ENCODE measurements at places on chromosomes 1 and 21.

DNA sequence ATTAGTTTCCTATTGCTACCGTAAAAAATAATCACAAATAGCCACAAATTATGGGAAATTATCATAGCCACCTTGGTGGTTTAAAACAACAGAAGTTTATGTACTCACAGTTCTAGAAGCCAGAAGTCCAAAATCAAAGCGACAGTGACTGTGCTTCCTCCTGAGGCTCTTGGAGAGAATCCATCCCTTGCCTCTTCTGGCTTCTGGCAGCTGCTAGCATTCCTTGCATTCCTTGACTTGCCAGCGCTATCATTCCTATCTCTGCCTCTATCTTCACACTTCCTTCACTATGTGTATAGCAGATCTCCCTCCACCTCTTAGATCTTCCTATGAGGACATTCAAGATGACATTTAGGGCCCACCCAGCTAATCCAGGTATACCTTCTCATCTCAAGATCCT is 180.1 kb upstream of the USP25 start:
- no peak for DNase-seq

- DNase-seq = no peak
Measured at GRCh38 chr1:35603468-35603867, 30.4 kb downstream of the TFAP2E start.

DNA sequence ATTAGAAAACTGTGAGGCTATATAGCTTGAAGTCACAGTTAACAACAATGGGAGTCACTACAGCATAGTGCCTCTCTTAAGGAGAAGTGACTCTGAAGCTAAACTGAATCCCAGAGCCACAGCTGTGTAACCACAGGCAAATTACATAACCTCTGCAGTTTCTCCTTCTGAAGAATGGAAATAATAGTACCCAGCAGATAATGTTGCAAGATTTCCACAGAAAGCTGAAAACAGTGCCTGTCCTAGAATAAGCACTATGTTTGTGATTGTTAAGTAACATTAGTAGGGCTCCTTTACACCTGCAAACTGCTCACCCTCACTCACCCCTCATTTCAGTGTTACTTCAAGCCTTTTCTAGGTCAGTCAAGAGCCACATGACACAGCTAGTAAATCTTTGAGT is 886.7 kb downstream of the PLA2G4A start:
- no peak for DNase-seq

GRCh38 chr1:209409780-209410179 is 173.7 kb upstream of the CAMK1G start:
- no peak for DNase-seq

DNA sequence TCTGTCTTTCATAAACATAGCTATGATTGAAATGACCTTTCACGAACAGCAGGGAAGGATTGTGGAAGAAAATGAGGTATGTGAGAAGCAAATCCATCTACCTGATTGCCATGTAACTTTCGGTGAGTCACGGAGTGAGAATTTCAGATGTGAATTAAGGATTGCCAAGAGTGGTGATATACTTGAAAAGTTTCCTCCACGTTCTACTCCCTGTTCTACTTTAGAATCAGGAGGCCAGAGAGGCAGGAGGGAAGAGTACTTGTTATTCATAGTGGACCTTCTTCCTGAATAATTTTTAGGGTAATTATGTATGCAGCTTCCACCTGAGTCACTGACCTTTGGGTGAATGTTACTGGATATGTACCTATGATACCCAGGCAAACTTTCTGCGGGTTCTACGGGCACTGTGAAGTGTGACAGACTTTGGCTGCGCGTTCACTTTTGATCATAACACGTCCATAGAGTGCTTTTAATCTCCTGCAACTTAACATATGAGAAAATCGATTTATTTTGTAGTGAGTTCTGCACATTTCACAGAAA is 2.6 kb upstream of the KCNE1 start:
- DNase-seq = no peak

GRCh38 chr1:161706482-161707347 is at the start of gene FCRLA:
Gene FCRLA, plus strand, starts transcription at chr1:161707229. Its CDS starts 36 bp downstream, at chr1:161707265.
- no peak for DNase-seq

All from stimulated activated CD4-positive, alpha-beta T cell treated with anti-CD3 and anti-CD28 coated beads, Interleukin-1b, Interleukin-23, amount 100 ng/mL, for 1 hour (primary cell).